ENCODE measurements at places on chromosomes 2 and 18.

- no peak for DNase-seq
Observed at GRCh38 chr18:37368110-37368954, 197.3 kb downstream of the CELF4 start.

GRCh38 chr2:29232041-29232440 is 116.8 kb downstream of the CLIP4 start:
- DNase-seq = no peak

DNA sequence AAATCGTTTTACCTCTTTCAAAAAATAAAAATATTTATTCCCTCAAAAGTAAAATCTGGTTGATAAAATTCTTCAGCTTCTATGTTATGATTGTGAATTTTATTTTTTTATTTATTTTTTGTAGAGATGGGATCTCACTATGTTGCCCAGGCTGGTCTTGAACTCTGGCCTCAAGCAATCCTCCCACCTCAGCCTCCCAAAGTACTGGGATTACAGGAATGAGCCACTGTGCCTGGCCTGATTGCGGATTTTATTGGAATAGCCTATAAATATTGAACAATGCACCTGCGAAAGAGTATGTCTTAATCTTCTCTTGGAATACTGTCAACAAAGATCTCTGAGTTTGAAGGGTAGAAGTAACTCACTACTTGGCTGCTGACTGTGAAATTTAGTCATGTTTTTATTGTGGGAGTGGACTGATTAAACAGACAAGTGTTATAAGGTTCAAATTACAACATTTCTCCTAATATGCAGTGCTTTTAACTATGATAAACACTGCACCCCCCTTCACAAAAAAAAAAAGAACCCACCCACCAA is 138.0 kb downstream of the AFF3 start:
- no peak for DNase-seq

GRCh38 chr2:14565666-14566065 is 66.9 kb upstream of the LRATD1 start:
- no peak for DNase-seq

GRCh38 chr2:23419171-23420090 is 34.5 kb downstream of the KLHL29 start:
- no peak for DNase-seq

- DNase-seq = peak; percentile 63
Observed at GRCh38 chr2:23384551-23385343, at the start of gene KLHL29. Gene KLHL29, plus strand, starts transcription at chr2:23385179. Its CDS starts 177,018 bp downstream, at chr2:23562197.

DNA sequence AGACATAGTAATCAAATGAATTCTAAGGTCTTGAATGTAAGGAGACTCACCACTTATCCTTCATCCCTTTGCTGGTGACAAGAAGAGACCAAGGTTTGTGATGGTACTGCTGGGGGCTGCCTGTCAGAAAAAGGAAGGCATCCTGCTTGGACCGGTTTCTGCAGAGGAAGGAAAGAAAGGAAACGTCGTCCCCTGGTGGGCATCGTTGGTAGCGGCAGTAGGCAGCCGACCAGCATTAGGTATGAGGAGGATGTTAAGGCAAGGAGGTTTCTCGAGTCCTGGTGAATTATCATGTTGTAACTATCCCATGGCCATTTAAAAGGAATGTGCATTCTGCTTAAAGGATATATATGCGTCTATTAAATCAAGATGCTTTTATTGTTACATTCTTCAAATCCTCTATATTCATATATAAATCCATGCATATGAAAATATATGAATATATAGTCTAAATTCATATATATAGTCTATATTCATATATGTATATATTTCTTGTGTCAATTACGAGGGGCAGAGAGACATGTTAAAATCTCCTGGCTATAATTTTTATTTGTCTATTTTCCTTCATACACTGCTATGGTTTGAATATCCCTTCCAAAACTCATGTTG is 94.4 kb upstream of the TGFA start:
- peak; percentile 72 for DNase-seq

- DNase-seq = no peak
Observed at GRCh38 chr2:190425221-190425866, 17.2 kb downstream of the MFSD6 start.

DNA sequence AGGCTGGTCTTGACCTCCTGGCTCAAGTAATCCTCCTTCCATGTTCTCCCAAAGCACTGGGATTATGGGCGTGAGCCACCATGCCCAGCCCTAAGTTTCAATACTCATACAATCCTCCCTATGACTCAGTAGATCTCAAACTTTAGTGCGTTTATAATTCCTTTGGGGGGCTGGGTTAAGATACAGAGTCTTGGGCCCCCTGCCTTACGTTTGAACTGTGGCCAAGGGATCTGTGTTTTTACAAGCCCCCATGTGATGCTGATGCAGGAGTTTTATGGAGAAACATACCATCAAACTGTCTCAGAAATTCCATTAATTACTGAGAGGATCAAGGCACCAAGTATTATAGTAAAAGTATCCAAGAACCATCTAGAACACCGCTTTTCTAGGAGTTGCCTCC is 38.2 kb upstream of the FAM136A start:
- no peak for DNase-seq

DNA sequence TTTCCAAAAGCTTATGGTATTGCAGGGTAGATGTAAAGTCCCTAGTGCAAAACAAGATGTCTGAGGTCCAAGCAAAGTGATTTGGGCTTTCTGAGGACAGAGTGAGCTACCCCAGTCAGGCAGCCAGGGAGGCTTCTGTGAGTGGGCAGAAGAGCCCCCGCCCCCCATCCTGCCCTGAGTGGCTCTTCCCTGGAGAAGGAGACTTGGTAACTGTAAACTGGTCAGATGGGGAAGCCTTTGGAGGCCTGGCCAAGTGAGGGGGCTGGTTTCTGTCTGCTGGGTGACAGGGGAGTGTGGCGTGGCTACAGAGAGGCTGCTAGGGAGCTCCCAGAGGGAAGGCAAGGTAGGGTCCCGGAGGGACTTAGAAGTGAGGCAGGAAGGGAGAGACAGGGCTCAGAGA is 181.3 kb upstream of the HAAO start:
- no peak for DNase-seq

GRCh38 chr18:65751155-65752085 is 608 bp downstream of the CDH7 start:
- no peak for DNase-seq

GRCh38 chr18:32661486-32662299 is 111.1 kb downstream of the KLHL14 start:
- peak; percentile 37 for DNase-seq

GRCh38 chr2:31235504-31235902 is 1.6 kb downstream of the EHD3 start:
- DNase-seq = no peak

- DNase-seq = no peak
Observed at GRCh38 chr2:215712219-215712868, 276.5 kb upstream of the FN1 start.

GRCh38 chr18:43180814-43181213 is 65.3 kb upstream of the RIT2 start:
- DNase-seq = no peak

GRCh38 chr2:101121174-101121573 is 30.0 kb downstream of the TBC1D8 start:
- DNase-seq = no peak

GRCh38 chr18:45324495-45325113 is 290.7 kb upstream of the SLC14A2 start:
- no peak for DNase-seq

GRCh38 chr2:180609626-180610340 is 370.6 kb upstream of the UBE2E3 start:
- no peak for DNase-seq

DNA sequence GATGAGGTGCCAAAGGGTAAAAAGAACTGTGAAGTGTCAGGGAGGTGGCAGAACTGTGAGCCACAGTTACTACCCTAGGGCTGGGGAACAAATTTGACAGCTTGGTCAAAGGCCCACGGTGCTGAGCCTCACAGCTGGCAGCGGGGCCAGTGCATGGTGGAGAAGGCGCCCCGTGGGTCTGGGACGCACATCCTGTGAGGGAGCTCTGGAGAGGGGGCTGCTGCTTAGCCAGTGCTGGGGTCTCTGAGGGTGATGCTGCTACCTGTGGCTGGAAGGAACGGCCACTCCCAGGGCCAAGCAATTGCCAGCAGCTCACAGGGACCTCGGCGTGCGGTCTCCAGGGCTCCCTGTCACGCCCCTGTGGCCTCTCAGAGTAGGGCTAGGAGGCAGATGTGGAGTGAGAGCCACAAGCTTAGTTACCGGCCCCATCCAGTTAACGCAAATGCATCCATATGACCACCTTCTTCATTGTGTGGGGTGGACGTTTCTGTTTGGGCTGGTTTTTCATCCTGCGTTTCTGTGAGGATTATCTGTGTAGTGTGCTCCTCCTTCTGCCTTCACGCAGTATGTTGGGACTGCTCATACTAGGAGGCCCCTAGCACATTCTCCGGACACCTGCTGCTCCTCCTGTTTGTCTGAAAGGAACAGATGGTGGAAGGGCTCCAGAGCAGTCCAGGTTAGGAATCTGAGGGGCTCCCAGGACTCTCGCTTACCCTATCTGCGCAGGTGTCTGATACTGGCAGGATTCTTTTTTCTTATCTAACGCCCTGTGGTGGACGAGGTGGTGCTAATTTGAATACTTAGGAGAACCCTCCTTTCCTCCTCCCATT is 26.0 kb downstream of the STK25 start:
- DNase-seq = no peak

GRCh38 chr2:112630268-112630667 is 15.5 kb upstream of the SLC20A1 start:
- no peak for DNase-seq

DNA sequence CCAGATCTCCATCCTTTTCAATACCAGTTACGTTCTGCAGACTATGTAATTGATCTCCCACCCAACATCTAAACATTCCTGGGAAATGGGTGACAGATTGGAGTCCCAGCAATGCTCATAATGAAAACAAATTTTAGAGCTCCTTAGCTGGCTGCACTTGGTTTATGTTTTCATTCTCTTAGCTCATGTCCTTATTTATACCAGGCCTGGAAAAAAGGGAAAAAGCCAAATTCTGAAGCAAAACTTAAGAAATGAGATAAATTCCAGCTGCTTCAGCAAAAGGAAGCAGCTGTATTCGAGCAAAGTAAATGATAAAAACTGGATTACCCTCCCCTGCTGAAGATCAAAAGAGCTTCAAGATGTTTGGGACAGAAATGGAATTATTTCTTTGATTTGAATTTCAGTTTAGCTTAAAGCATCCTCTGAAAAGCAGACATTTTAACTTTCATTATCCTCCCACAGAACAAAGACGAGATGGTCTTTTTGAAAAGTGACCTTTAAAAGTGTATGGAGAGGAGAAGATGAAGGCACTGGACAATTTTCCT is 196.5 kb upstream of the THUMPD2 start:
- no peak for DNase-seq

- no peak for DNase-seq
Observed at GRCh38 chr2:45965871-45966498, 314.5 kb downstream of the PRKCE start.

DNA sequence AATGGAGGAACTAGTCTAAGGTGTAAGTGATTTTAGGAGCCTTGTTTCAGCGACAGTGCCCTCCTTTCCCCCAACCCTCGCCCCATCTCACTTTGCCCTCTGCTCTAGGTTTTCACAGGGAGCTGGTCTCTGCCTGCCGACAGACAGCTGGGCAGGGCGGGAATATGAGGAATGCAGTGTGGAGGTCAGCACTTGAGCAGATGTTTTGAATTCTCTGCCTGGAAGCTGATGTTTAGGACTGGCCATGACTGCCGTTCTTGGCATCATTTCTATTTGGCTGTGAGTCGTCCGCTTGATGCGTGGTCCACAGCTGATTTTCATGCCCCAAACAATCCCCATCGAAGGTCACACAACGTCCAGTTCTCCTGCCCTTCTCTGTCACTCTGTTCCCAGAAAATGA is 55.1 kb upstream of the SIX3 start:
- DNase-seq = no peak

DNA sequence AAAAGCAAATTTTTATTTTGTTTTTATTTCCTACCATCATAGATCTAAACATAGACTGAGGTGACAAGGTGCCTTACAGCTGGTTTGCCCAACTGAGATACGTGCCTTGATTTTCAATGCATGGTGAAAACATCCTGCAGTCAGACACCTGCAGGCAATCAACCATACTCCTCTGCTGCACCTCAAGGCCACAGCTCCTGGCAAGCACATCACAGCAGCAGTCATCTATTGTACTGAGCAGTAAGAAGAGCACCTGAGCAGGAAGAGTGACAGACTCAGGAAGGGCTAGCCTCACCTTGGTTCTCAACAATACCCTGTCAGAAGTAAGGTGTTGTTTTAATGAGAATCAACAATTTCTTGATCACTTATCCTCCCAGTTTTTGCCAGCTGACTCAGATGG is 1206.8 kb upstream of the NRXN1 start:
- no peak for DNase-seq

GRCh38 chr2:38599706-38600105 is 3.0 kb downstream of the HNRNPLL start:
- DNase-seq = no peak

DNA sequence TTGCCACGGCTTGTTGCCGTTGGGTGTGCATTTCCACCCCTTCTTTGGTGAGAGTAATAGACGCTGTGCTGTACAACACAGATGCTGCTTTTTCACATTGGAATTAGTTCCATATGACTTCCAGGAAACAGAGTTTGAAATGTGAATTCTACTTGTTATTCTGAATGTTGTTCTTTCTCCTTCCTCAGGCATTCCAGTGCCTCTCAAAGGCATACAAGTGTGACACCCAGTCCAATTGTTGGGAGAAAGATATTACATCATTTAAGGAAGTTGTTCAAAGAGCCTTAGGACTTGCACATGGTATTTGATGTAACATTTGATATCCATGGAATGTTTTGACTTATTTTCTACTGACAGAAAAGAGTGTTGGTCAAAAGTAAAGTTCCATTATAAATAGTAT is 134.4 kb upstream of the LTBP1 start:
- DNase-seq = no peak

GRCh38 chr2:73981081-73982001 is 3.4 kb upstream of the TET3 start:
- peak; percentile 53 for DNase-seq

DNA sequence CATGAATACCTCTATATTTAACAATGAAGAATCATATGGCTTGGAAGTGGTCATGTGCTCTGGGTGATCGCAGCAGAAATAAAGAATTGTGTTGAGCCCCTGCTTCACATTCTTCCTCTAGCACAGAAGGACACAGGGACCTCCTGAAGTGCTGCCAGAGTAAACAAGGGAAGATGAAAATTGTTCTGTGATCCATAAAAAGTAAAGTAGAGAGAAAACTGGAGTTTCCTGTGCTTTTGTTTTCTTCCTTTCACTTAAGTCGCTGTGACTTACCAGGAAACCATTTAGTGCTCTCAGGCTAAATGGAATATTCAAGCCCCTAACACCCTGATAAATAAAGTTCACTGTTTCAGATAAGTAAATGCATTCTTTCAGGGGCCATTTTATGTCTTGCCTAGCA is 1173.6 kb upstream of the CHAC2 start:
- no peak for DNase-seq

DNA sequence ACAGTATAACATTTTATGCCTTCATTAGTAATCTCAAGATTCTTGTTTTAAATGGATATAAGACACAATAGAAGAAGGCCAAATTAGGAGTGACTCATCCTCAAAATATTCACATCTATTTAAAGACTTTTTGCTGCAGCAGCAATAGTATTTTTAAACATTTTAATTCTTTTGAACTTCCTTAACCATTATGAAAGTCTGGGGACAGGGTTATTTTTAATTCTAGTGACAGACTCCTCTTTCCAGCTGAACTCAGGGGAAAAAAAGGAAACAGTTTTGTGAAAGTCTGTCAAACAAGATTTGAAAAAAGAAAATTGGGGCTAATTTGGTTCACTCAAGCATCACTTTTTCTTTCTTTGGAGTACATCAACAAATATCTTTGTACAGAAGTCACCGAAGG is 541.8 kb downstream of the NUP35 start:
- no peak for DNase-seq

- DNase-seq = no peak
Observed at GRCh38 chr2:30110773-30111172, 36.0 kb upstream of the YPEL5 start.
